ENCODE measurements at places on chromosomes 2 and 18.
A peak's percentile ranks its signal among the peaks of the same experiment; 100 is the strongest.

- no peak for DNase-seq
Measured at GRCh38 chr2:177572236-177572671, 179.7 kb downstream of the AGPS start.

GRCh38 chr2:19700861-19701585, 200.8 kb downstream of the TTC32 start:
- no peak for DNase-seq

GRCh38 chr2:20623741-20624155, 27.1 kb downstream of the HS1BP3 start:
- DNase-seq: no peak

DNA sequence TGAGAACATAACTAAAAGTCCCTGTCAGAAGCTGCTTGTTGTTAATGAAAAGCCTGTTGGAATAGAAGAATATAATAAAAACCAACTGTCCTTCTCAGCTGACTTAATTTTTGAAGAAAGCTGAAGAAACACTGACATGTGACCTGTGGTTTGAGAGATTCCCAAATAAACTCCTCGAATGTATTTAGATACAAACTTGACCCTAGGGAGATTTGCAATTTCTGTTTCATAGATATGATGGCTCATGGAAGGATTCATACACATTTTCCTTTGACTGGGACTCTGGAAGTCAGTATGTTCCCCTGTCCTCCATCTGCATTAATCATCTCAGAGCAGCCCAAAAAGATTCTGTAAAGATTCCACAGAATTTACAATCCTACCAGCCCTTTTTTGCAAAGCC, 195.1 kb downstream of the TMEM247 start:
- DNase-seq: no peak

- DNase-seq: no peak
Measured at GRCh38 chr18:24370120-24370519, 27.5 kb downstream of the OSBPL1A start.

DNA sequence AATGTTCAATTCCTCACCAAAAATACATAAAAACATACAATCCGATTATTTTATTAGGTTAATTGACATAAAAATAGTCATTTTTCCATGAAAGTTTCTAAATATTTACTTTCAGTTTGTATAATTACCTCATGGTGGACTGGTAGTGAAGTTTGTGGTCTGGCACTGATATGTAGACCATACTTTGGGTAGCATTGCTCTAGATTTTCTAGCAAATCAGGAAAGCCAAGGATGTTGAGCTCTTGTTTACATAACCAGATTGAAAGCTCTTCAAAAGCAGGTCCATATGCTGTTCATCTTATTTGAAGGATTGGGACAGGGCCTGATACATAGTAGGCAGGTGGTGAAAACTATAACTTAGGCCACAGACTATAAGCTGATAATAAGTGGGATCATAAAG, 61.8 kb downstream of the COMMD1 start:
- no peak for DNase-seq

DNA sequence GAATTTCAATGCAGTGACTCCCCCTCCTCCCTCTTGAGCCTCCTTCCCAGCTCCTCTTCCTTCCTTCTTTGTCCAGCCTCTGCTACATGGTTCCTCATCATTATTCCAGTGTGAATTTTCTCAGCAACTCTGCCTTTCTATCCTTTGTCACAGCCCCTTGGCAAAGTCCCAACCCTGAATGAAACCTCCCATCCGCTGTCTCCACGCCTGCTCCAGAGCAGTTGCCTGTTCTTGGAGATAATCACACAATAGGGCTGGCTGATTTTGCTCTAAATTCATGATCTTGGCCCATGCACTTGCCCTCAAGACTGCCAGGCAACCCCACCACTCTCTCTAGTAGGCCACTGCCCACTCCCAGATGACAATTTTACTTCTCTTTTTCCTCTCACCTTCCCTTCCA, 61.4 kb downstream of the BCL2L11 start:
- DNase-seq: no peak

GRCh38 chr2:224077773-224078507, 38.9 kb upstream of the SERPINE2 start:
- DNase-seq: no peak

DNA sequence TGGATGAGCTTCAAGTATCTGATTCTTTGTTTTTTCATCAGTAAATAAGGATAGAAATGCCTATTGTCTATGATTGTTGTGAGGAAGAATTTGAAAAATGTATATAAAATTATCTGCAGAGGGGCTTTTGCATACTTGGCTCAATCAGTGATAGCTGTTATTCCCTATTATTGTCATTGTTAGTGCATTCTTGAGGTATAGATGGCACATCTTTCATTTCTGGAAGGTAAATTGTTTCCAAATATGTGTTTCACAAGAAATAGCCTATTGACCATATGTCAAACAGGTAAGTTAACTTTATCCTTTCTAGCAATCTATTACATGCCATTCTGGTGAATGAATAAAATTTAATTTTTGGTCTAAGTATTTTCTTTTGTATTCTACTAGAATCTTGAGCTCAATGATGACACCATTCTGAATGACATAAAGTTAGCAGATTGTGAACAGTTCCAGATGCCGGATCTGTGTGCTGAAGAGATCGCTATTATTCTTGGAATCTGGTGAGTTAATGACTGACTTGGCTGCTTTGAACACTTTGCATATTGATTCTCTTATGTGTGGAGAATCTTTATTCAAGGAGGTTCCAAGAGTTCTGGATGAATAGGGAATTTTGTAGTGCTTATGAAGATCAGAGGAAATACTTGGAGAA, 44.2 kb downstream of the TTC27 start:
- no peak for DNase-seq

DNA sequence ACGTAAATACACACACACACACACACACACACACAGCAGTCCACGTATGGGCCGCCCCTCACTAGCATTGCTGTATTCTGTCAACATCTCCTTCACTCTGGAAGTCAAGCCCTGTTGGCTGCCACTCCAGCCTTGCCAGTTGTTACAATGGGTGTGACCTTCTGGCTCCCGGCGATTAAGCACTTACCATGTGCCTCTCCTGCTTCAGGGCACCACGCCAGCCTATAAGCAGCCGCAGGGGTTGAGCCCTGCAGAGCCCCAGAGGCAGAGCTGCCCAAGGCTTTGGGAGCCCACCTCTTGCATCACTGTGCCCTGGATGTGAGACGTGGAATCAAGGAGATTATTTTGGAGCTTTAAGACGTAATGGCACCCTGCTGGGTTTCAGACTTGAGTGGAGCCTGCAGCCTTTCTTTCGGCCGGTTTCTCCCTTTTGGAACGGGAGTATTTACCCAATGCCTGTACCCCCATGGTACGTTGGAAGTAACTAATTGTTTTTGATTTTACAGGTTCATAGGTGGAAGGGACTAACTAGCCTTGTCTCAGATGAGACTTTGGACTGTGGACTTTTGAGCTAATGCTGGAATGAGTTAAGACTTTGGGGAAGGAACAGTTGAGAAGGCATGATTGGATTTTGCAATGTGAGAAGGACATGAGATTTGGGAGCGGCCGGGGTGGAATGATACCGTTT, 54.5 kb upstream of the ROCK2 start:
- no peak for DNase-seq

DNA sequence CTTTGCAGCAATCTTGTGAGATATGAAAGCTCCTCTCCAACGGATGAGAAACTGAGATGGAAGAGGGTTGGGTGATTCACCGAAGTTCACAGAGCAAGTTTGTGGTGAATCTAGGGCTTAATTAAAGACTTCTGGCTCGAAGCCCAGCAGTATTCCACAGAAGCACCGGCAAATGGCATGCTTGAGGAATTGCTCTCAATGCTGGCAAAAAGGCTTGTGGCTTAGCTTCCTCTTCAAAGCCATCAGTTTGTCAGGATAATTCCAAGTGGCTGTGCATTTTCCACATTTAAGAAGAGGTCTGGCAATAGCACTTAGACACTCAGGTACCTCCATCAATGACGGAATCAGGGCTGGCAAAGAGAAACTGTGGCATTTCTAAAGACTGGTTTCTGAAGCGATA, 98.7 kb upstream of the SLC66A3 start:
- no peak for DNase-seq

DNA sequence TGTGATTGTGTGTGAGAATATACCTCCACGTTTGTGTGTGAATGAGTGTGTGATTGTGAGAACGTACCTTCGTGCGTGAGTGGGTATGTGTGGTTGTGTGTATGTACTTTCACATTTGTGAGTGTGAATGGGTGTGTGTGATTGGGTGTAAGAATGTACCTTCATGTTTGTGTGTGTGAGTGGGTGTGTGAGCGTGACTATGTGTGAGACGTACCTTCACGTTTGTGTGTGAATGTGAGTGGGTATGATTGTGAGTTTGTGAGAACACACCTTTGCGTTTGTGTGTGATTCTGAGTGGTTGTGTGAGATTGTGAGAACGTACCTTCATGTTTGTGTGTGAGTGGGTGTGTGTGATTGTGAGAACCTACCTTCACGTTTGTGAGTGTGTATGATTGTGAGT, 5.8 kb upstream of the ADCY3 start:
- no peak for DNase-seq

- no peak for DNase-seq
Measured at GRCh38 chr2:109257653-109258052, 128.6 kb downstream of the SH3RF3 start.

GRCh38 chr2:61340242-61340641, 130.6 kb downstream of the USP34 start:
- DNase-seq: no peak

GRCh38 chr2:84919885-84920580, 14.6 kb downstream of the TMSB10 start:
- DNase-seq: peak; percentile 76

DNA sequence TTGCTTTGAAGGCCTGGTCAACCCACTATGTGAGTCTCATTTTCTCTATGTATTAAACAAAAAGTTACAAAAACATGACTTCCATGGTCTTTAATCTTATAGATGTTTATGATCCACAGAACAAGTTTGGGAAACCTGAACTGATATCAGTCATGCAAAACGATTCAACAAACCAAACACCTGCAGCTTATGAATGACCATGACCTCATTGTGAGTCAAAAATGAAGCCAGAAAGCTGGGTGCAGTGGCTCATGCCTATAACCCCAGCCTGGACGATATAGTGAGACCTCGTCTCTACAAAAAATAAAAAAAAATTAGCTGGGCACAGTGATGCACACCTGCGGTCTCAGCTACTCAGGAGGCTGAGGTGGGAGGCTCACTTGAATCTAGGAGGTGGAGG, 270.4 kb upstream of the CCDC68 start:
- no peak for DNase-seq

GRCh38 chr2:141068053-141068682, 1062.6 kb downstream of the LRP1B start:
- no peak for DNase-seq
